ENCODE measurements at places on chromosomes 4 and X.

DNA sequence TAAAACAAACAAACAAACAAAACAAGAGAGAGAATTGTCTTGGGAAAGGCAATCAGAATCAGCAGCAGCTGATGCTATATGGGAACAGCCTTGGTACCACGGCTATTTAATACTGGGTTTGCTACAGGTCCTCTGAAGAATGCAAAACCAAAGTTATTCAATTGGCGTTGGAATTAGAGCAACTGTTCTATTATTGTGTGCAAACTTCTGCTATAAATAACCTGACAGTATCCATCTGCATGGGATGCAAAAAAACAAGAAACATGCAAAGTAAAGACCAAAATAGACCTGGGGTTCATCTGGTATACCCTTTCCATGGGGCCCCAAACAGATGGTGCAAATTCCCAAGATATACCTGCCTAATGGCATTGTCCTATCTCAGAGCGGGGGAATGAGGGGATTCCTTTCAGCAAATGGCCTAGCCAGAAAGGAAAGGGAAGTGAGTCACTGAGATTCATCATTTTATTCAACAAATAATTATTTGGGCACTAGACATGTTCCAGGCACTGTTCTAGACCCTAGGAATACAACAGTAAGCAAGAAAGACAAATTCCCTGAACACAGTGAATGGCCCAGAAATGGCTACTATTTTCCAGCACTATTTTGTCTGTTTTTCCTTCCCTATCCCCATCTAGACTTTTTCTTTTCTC lies 268.9 kb downstream of the FBXW7 start:
- DNase-seq: no peak

- no peak for DNase-seq
Measured at GRCh38 chrX:73850124-73851013, 287.4 kb downstream of the CHIC1 start.

DNA sequence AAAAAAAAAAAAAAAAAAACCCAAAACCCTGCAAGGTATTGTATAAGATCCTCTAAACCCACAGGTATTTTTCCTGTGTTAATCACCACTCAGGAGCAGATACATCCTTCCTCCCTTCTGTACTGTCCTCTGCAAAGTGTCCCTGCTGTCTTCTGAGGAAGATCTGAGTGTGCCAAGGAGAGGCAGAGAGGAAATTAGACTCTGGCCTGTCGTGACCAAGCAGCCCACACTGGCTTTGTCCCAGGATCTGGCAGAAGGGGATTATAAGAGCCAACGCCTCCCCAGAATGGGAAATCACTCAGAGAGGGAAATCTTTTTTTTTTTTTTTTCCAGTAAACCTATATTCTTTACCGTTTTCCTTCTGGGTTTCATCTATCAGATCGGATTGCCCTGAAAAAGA lies 39.6 kb downstream of the PTCHD1 start:
- DNase-seq: no peak

DNA sequence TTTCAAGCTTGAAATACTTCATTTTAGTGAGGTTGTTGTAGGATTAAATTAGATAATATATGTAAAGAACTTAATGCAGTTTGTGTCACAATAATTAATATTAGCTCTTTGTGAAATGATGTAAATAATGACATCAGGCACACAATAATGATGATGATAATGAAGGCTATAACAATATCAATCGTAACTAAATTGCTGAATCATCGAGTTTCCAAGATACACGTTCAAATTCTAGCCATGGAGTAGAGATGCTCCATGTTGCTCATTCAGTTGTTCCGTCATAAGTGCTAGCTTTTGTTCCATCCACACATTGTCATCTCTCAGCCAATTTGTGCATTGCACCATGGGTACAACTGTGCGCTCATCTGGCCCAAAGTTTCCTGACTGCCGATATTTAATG lies 83.1 kb downstream of the CPXCR1 start:
- DNase-seq: no peak

DNA sequence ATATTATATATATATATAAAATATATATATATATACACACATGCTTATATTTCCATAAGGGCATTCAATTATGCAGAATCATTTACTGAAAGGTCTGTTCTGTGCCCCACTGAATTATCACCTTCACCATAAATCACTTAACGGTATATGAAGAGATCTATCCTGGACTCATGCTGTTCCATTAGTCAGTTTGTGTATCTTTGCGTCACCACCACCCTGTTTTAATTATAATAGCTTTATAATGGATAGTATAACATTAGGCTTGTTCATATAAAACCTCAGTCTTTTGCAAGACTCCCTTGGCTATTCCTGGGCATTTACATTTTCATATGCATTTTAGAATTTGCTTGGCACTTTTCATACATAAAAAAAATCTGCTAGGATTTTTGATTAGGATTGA lies 19.1 kb downstream of the WDR17 start:
- no peak for DNase-seq

- DNase-seq: no peak
Measured at GRCh38 chr4:132809298-132810032, 339.6 kb upstream of the PCDH10 start.

DNA sequence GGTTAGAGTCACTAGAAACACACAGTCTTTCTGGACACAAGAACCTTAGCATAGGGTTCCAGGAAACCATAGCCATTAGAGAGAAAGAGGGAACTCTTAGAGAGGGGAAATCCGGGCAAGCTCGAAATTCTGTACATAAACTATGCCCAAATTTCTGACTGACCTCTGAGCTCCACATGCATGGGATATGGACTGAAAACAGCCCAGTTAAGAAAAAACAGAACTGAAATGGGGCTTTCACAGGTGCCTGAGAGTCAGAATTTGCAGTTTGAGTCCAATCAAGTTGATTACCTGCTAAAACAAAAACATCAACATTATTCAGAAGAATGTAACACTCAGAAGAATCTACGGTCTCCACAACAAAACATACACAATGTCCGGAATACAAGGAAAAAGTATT lies 13.1 kb downstream of the DCHS2 start:
- DNase-seq: no peak

DNA sequence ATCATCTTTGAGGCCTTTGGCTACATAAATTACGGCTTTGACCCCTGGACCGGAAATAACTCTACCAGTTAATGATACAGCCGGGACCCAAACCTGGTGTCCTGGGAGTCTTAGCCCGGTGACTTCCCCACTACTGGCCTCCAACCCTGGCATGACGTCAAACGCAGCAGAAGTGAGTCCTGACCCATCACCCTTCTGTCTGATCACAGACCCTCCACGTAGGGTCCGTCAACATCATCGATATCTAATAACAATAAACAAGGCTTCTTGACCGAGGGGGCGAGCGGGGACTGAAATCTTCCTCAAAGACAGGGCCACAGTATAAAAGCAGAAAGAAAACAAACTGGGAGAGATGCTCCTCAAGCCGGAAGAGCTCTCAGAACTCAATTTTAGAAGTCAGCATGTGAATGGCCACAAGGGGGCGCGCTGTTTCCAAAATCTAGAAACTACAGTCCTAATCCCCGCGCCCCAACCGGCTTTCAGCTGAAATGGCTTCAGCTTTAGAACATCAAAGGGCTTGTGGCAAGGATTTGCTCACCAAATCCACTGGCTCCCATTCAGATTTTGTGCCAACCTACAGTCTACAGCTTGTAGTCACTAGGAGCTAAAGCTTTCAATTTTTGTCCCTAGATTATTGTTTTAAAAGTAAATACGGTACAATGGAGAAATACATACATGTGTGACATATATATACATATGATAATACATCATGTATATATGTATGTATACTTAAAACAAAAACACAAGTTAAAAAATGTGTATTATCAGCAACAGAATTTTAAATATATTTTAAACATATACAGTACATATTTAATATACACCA lies 46.4 kb upstream of the ENPP6 start:
- DNase-seq: peak; percentile 93

GRCh38 chr4:39994406-39994805 lies 16.7 kb upstream of the PDS5A start:
- no peak for DNase-seq

- no peak for DNase-seq
Measured at GRCh38 chrX:133437356-133437755, 22.1 kb upstream of the GPC4 start.
